Naive thymus-derived CD4-positive, alpha-beta T cell (primary cell): ENCODE measurements at places on chromosomes 2 and 18.
A peak's percentile ranks its signal among the peaks of the same experiment; 100 is the strongest.

DNA sequence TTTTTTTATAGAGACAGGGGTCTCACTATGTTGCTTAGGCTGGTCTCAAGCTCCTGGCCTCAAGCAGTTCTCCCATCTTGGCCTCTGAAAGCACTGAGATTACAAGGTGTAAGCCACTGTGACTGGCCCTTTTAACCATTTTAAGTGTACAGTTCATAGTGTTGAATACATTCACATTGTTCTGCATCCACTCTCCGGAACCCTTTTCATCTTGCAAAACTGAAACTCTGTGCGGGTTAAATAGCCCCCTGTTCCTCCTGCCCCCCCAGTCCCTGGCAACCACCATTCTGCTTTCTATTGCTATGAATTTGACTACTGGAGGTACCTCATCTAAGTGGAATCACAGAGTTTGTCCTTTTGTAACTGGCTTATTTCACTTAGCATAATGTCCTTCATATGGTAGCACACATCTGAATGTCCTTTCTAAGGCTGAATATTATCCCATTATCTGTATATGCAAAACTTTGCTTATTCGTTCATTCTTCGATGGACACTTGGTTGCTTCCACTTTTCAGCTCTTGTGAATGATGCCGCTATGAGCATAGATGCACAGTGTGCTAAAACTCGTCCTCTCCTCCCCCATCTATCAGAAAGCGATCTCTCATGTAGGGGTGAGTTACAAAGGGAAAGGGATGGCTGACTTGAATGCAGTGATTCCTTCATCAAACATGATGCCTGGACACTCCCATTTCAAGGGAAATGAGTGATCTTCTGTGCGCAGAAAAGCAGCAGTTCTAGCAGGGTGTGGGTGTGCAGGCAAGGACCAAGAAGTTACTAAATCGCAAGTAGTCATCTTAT is 30.2 kb downstream of the CABLES1 start:
- no peak for DNase-seq

DNA sequence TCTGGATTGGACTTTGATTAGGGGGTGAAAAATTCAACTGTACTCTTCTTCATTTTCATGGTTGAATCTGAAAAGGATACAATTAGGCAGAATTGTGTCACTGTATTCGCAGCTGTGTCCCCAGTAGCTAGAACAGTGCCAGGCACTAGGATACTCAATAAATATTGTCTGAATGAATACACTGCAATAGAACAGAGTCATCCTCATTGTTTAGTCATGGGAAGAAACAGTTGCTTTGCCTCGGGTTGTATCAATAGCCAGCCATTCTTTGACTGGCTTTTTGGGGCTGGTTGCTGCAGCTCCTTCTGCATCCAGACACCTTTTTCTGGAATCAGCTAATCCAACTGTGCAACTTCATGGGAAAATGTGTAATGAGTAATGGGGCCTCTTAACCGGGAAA is 18.1 kb upstream of the DYNC1I2 start:
- no peak for DNase-seq

- no peak for DNase-seq
Observed at GRCh38 chr2:1360144-1360543, 53.1 kb upstream of the TPO start.

DNA sequence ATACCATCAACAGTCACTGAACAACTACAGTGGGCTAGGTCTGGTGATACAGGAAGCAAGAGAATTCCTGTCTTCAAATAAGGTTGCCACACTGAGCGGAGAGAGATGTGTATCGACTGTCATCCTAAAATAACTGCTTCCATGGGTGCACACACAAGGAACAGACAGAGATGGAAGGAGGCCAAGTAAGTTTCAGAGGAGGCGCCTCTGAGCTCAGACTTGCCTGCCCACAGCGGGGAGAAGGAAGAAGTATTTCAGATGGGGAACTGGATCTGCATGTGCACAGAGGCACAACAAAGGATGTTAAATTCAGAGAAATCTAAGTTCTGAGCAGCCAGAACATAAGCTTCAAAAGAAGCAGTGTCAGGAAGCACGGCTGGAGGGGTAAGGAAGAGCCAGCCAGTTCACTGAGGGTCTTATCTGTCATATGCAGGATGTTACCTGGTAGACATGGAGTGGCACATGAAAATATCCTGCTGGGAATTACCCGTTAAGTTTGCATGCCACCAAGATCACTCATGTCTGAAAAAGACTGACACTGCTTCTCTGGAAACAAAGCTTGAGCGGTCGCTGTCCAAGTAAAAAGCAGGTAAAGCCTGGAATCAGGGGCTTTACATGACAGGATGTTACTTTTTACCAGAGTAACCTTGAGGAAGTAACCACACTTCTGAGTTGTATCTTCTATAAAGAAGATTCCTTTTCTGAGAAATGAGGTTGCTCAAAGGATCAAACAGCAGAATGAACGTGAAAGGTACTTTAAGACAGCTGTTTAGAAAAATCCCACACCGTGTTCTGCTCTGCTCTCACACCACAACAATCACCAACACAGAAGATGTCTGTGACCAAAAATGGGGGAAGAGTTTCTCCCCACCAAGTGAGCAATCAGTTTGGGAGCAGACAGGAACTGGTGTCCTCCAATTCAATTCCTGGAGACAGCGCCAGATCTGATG is 260.2 kb downstream of the NBAS start:
- no peak for DNase-seq

- no peak for DNase-seq
Observed at GRCh38 chr2:43185146-43185545, 41.3 kb downstream of the ZFP36L2 start.

DNA sequence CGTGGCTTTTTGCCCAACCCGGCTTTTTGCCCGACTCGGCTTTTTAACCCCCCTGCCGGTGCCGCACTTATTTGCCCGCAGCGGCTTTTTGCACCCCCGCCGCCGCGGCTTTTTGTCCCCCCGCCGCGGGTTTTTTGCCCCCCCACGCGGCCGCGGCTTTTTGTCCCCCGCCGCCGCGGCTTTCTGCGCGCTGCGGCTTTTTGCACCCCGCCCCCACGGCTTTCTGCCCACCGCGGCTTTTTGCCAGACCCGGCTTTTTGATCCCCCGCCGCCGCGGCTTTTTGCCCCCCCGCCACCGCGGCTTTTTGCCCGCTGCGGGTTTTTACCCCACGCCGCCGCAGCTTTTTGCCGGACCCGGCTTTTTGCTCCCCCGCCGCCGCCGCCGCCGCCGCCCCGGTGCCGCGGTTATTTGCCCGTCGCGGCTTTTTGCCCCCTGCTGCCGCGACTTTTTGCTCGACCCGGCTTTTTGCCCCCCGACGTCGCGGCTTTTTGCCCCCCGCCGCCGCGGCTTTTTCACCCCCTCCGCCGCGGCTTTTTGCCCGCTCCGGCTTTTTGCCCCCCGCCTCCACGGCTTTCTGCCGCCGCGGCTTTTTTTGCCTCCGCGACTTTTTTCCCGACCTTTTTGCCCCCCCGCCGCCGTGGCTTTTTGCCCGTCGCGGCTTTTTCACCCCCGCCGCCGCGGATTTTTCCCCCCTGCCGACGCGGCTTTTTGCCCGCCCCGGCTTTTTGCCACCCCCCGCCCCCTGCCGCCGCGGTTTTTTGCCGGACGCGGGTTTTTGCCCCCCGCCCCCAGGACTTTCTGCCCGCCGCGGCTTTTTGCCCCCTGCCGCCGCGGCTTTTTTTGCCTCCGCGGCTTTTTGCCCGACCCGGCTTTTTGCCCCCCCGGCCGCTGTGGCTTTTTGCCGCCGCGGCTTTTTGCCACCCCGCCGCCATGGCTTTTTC is 2786.5 kb downstream of the RPIA start:
- DNase-seq = no peak

DNA sequence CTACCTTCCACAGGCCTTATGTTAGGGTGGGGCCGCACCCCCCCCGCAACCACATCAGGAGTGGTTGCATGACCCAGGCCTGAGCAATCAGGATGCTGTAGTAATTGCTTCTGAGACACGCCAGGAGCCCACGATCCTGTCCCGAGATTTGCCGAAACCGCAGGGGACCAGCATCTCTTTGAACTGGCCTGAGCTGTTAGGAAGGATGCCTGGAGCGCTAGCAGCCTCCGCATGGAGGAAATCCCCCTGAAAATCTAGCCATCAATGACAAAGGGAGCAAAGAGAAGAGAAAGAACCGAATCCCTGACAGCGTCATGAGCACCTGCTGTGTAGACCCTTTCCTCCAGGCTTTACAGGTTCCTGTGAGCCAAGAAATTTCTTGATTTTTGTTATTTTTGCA is 8.7 kb upstream of the TEX44 start:
- DNase-seq = no peak

DNA sequence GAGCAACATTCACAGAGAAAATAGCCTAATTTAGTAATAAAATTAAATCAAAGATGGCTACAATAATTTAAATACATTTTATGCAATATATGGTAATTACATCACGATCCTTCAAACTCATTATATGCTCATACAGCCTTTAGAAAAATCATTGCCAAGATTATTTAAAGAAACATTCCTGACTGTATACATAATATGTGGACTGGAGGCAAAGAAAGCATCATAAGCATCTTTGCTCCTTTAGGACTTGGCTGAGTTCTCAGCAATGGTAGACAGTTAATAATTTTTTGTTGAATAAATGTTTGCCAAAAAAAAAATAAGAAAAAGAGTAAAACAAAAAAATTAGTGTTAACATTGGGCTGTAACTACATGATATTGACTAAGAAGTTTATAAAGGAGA is 26.9 kb downstream of the NCKAP5 start:
- DNase-seq = no peak

- DNase-seq = no peak
Observed at GRCh38 chr2:60528281-60529020, 25.0 kb downstream of the BCL11A start.

- DNase-seq = no peak
Observed at GRCh38 chr2:18578033-18578432, 11.3 kb downstream of the NT5C1B start.

DNA sequence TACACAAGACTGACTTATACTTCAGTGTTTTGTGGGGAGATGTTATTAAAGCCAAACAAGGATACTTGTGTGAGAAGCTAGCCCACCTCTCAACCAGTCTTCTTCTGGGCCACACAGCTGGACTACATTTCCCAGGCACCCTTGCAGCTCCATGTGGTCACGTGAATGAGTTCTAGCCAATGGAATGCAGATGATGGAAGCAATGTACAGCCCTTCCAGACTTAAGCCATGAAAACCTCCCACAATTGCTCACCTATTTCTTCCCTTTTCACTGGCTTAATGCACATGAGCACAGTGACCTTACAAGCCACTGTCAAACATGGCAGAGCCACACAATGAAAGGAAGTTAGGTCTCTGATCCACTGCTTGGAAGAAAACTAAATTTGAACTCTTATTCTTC is 20.4 kb upstream of the FEZ2 start:
- no peak for DNase-seq

DNA sequence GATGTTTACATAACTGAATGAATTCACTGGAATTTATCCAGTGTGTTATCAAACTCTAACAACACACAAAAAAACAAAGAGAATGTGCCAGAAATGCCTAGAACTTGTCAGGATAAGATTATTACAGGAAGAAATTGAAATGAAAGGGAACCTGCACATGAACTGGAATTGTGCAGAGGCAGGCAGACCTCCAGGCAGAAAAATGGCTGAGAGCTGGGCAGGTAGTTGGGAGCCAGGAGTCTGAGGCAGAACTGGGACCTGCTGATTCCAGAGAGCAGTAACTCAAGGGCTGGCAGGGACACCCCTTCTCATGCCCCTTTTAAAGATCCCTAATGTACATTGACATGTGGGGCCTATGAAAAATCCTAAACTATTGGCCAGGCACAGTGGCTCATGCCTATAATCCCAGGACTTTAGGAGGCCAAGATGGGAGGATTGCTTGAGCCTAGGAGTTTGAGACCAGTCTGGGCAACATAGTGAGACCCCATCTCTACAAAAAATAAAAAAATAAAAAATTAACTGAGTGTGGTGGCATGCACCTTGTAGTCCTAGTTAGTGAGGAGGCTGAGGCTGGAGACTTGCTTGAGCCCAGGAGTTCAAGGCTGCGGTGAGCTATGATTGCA is 674 bp upstream of the SP110 start:
- no peak for DNase-seq

DNA sequence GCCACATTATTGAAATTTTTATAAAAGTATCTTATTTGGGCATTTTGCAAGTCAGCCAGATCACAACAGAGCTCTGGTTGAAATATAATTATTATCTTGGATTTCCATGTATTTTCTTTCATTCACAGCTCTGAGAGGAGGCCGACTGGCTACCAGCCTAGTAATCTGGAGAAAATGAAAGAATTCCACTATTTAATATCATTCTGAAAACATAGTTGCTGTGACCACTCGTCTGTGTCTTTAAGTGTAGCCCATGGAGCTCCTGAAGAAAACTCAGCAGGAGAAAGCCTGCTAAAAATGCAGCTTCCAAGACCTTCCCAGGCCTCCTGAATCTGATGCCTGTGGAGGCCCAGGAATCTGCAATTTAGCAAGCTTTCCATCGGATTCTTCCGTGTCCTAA is 114.7 kb downstream of the SH3BP4 start:
- DNase-seq = no peak

GRCh38 chr2:150674283-150674682 is 186.8 kb upstream of the RND3 start:
- no peak for DNase-seq

GRCh38 chr2:18959952-18960717 is 370.8 kb upstream of the NT5C1B start:
- DNase-seq = no peak

DNA sequence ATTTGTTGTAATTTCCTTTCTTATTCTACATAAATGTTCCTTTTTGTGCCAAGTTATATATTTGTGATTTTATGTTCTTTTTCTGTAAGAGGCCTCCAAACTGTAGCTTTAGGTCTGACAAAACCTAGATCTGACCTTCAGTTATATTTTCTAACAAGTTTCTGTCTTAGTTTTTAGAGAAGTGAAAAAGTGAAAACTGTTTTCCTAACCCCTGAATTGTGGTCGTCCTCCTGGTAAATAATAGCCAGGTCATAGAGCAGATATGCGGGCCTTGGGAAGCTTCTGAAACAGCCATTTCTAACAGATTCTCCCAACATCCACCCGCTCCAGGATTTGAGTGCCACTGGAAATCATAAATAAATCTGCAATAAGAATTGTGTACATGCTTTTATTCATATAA is 398.4 kb upstream of the CWC22 start:
- no peak for DNase-seq

DNA sequence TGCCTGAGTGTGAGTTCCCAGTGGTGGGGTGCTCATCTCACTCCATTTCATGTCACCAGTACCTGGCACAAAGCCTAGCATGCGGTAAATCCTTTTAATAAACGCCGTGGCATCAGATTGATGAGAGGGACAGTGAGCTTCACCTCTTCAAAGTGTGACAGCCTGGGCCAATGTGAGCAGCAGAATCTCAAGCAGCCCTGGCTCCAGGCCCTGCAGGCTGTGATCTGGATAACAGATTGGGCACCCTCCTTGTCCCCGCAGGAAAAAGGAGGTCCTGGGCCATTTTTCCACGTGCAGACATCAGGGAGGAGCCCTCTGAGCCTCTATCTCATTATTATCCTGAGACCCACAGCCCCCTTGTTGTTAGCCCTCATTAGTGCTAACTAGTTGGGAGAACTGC is 34.8 kb downstream of the TET3 start:
- DNase-seq = no peak

- DNase-seq = peak; percentile 3
Observed at GRCh38 chr18:9017167-9017904, 85.2 kb upstream of the NDUFV2 start.
